ENCODE measurements at places on chromosomes 12 and 14.
A peak's percentile ranks its signal among the peaks of the same experiment; 100 is the strongest.

DNA sequence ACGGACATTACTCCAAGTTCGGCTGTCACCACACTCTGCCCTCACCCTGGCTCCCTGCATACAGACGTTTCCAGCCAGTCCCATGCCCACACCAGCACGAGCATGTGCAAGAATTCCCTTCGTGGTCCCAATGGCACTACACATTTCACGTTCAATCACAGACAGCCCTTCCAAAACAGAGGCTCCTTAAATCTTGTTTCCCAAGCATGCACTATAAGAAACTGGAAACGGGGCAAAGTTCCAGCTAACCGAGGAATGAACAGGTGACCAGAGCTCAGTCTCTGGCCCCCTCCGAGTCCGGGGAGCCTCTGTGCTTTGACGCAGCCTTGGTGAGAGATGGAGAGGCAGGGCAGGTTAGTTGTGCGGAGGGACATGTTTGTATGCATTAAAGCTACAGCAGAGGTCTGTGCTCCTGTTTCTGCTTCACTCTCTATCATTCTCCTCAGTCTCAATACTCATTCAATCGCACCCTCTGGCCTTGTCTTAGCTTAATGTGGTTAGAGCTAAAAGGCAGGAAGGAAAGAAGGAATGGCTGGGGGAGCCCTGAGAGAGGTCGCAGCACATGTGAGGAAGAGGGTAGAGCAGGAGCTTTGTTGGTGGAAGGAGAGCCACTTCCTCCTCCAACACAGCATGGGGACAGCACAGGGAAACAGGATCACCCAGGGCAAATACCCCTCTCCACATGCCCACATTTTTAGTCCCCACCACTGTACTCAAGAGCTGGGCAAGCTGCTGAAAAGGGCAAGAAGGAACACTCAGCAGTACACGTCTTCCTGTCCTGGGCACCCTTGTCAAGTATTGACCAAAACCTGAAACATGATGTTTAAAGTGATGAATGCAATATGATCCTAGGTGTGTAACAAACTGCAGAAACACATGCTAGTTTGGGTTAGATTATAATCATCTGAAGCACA, 12.2 kb upstream of the SELPLG start:
- no peak for DNase-seq

DNA sequence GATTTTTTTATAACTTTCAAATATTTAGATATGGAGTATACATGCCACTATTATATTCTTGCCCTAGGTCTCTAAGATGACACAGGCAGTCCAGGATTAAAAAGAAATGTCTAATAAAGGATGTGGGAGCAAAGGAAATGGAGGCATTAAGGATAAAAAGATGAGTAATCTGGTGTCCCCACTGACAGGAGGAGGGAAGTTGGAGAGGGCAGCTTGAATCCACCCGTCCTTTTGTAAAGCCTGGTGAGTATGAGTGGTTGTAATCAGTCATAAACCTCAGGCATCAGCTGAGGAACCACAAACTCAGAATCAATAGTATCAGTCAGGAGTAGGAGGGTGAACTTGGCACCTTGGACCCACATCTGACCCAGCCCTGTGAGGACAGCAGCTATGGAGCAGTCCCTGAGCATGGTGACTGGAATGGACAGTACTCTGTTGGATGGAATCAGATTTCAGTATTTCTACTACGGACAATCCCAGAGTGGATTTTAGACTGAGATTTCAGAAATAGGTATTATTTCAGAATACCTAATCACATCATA, 100.5 kb downstream of the EXOC5 start:
- DNase-seq: no peak

- peak; percentile 40 for DNase-seq
Observed at GRCh38 chr14:81211844-81212243, 8.9 kb downstream of the GTF2A1 start.

GRCh38 chr12:75591628-75592027, 80.2 kb upstream of the KRR1 start:
- no peak for DNase-seq

DNA sequence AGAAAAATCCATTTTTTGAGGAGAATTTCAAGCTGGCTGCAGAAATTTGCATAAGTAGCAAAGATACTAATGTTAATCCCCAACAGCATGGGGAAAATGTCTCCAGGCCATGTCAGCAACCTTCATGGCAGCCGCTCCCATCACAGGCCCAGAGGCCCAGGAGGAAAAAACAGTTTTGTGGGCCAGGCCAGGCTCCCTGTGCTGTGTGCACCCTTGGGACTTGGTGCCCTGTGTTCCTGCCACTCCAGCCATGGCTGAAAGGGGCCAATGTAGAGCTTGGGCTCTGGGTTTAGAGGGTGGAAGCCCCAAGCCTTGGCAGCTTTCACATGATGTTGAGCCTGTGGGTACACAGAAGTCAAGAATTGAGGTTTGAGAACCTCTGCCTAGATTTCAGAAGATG, 76.3 kb downstream of the MGAT4C start:
- no peak for DNase-seq

- DNase-seq: no peak
Observed at GRCh38 chr12:59500335-59500734, 95.5 kb upstream of the SLC16A7 start.

GRCh38 chr14:69260190-69260860, 367 bp downstream of the GALNT16 start:
- DNase-seq: no peak

DNA sequence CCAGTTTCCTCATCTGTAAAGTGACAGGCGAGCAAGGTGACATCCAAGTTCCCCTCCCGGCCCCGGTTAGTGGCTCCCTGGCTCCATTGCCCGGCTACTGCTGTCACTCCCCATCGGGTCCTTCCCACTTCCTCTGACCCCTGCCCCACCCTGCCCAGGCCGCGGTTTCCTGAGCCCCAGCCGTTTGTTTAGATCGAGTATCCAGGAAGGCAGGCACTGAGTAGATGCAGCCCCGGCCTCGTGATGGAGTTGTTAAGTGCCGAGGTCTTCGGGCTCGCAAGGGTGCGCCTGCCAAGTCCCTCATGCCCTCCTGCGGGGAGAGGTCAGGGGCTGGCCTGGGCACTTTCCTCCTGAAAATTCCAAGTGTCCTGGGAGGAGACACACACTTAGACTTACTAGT, 55.4 kb downstream of the TEAD4 start:
- DNase-seq: no peak

DNA sequence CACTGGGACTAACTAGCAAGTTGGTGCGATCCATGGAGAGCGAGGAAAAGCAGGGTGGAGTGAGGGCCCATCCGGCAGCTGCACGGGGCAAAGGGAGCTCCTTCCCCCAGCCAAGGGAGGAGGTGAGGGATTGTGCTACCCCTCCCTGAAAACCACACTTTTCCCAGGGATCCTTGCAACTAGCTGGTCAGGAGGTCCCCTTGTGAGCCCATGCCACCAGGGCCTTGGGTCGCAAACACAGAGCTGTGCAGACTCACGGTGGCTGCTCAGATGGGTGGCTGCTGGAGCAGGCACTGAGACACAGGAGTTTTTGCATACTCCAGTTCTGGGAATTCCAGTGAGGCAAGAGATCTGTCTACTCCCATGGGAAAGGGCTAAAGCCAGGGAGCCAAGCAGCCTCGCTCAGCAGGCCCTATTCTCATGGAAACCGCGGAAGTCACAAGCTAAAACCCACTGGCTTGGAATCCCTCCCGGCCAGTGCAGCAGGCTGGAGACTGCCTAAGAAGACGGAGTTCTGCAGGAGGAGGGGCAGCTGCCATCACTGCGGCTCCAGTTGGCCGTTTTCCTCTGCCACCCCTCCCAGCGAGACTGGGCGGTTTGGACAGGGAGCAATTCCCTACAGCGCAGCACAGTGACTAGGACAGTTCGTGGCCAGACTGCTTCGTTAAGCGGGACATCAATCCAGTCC, 10.9 kb upstream of the ZNF705A start:
- DNase-seq: no peak

DNA sequence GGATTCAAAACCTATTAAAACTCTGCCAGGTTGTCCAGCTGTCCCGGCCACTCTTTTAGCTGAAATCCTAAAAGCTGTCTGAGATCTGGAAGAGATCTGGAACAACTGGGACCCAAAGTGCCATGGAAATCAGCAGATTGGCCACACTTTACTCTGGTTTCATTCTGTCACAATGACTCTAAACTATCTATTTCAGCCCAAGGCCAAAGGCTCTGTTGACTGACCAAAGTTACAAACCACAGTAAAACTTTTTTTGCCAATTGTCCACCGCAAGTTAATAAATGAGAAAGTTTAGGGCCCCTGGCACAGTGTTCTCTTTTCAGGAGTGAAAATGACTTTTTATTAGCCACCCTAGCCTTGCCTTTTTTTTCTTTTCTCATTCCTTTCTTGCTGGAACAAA, 113.4 kb upstream of the CPM start:
- DNase-seq: no peak

DNA sequence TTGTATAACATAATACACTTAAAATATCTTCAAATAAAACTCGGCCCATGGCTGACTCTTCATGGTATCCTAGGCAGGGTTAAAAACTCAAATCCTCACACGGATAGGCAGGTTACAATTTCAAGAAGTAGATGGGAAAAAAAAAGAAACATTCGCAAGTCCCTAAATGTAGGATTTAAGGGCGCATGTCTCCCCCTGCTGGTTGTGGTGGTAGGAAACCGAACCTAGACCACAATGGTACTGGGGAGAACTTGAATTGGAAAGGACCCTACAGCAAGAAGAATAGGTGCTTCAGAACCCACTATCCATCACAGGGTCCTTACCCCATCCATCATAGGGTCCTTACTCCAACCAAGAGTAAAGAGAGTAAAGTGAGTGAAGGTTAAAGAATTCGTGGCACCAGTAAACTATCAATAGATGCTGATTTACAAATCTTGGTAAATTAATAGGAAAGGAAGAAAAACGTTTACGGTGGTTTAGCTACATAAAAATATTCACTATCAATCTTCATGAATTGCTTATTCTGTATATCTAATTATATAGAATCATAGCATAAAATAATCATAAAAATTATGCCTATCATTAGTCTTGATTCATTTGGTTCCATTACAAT, 3.3 kb upstream of the CIPC start:
- DNase-seq: peak; percentile 66

DNA sequence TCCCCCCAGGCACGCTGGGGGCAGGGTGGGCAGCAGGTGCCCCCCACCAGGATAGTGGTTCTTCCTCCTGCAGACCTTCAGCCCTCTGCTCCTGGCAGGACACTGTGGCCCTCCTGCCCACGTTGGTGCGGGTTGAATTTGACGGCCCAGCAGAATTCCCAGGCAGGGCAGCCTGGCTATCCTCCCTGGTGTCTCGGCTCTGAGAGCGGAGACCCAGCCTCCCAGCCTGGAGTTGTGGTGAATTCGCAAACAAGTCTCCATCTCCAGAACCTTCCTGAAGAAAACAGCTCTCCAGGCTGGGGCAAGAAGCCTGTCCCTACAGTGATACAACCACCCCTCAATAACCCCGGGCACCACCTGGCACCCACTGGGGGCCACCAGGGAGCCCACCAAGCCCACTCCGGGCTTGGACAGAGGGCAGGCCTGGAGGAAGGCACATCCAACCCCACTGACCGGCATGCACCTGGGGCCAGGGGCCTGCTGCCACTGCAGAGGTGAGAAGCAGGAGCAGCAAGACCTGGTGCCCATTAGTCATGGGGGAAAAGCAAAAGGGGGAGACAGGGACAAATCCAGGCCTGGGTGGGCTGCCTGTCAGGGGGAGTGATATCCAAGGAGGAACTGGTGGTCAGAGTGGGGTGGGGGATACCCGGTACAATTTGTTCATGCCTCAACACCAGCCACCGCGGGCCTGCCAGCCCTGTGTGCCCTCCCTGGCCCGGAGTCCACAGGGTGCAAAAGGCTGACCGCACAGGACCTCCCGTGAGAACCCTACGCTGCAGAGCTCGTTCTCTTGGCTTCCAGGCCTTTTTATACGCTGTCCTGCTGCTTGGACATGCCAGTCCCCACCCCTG, 3.6 kb downstream of the ANKRD9 start:
- no peak for DNase-seq

DNA sequence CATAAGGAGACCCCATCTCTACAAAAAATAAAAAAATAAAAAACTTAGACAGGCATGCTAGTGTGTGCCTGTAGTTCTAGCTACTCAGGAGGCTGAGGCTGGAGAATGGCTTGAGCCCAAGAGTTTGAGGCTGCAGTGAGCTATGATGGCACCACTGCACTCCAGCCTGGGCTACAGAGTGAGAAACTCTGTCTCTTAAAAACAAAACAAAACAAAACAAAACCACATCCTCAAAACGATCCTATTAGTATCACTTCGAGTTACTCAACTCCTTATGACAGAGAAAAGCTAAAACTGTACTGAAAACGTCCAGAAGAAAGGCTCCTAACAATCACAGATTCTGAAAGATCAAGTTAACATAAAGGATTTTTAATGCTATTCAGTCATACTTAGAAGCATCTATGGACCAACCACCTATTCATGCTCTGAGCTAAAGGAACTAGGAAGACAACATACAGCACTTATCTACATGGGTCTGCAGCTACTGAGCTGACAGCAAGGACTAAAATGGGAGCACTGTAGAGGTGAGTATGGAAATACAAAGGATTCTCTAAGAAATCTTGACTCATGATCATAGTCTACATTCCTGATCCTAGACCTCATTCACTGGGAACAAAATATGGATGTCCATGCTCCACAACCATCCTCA, 75.3 kb upstream of the DUSP6 start:
- DNase-seq: peak; percentile 47

DNA sequence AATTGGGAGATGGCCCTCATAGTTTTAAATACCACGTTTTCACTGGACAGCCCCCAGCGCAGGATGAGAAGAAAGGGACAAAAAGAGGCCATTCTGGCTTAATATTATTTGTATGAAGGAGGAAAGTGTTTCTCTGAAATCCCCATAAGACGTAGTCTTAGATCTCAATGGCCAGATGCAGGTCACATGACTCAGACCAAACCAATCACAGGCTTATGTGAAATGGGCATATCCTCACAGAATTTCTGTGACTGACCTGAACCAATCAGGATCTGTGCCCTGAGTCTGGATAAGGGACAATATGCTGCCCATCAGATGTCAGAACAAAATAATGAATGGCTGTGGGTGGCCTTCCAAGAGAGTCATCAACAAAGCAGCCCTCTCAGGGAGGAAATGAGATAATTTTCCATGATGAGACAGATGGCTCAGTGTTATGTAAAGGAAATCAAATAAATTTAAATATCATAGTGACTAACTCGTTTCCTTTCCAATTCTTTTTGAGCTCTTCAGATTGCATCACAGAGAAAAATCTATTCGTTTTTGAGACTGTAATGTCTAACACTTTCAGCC, 1009.5 kb upstream of the TMEM132C start:
- DNase-seq: no peak

- DNase-seq: no peak
Observed at GRCh38 chr12:124520907-124521306, 46.5 kb downstream of the NCOR2 start.

- peak; percentile 16 for DNase-seq
Observed at GRCh38 chr12:6697584-6698351, 2.8 kb downstream of the PIANP start.

DNA sequence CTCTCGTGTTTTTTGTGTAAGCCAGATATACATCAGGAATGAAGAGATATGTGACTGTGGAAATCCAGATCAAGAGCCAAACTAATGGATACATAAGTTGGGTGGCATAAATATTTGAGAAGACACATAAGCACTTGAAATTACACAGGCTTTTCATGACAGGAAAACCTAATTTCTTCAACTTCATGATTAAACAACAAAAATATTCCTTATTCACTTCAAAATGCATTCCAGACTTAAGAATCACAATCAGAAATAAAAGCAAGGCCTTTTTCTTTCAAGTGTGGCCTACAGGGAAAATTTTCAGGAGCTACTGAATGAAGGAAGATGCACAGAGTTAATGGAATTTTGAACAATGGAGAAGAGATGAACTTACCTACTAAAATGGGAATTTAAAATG, 515.6 kb downstream of the FOXG1 start:
- DNase-seq: no peak

- no peak for DNase-seq
Observed at GRCh38 chr14:103626146-103626850, 2.7 kb upstream of the KLC1 start.
